ENCODE measurements at places on chromosomes 13 and 19. TPM values are rescaled to one million over a fixed set of nuclear protein-coding genes. Genes with fewer than 3 reads are reported as not detected.

GRCh38 chr19:45152504-45153338, 8.1 kb downstream of the NKPD1 start:
- DNase-seq: peak; percentile 40

Gene FFAR1
- not detected for polyA plus RNA-seq

Gene C19orf44
- 3.8 TPM for polyA plus RNA-seq

DNA sequence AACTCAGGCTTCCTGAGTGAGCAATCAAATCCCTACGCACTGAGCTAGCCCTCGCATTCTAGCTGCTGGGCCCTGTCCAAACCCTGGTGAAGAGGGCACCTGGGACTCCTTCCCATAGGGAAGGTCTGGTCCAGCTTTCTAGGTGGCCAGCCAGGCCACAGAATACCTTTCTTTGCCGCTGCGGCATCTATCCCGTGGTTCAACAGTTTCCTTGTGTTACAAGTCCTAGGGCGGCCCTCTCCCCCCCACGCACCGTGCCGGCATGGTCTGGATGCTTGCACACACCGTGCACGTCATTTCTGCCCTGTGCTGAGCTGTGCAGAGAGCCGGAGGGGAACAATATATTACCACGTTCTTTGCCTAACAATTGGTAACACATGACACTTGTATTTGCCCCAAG, 164.6 kb upstream of the TSHZ3 start:
- no peak for DNase-seq

DNA sequence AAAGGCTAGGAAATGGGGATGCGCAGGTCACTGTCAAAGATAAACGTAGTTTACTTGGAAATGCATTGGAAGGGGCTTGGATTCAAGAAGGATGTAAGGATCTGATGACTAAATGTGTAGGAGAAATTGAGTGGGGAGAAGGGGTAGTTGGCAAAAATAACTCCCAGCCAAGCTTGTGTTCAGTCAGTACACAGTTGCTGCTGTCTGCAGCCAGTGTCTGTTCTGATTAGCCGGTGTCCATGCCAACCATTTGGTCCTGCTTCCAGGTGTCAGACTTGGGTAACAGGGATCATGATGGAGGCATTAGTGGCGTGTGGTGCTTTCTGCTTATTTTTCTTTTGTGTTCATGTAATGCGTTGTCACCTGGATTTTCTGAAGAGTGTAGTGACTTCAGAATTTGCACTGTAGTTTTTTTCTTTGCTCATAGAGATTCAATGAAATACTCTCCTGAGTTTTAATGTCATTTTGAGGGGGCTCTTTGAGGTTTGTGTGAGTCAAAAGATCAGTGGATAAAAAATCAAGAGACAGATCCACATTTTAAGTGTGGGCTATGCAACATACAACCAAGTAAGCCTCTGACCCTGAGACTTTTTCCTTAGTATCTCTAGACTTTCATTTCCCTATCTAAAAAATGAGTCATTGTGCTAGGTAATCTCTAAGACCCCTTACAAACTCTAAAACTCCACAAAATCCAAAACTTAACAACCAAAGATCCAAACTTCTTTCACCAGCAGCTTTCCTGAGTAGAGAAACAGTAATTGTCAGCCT, 103.9 kb downstream of the WDFY2 start:
- DNase-seq: no peak

DNA sequence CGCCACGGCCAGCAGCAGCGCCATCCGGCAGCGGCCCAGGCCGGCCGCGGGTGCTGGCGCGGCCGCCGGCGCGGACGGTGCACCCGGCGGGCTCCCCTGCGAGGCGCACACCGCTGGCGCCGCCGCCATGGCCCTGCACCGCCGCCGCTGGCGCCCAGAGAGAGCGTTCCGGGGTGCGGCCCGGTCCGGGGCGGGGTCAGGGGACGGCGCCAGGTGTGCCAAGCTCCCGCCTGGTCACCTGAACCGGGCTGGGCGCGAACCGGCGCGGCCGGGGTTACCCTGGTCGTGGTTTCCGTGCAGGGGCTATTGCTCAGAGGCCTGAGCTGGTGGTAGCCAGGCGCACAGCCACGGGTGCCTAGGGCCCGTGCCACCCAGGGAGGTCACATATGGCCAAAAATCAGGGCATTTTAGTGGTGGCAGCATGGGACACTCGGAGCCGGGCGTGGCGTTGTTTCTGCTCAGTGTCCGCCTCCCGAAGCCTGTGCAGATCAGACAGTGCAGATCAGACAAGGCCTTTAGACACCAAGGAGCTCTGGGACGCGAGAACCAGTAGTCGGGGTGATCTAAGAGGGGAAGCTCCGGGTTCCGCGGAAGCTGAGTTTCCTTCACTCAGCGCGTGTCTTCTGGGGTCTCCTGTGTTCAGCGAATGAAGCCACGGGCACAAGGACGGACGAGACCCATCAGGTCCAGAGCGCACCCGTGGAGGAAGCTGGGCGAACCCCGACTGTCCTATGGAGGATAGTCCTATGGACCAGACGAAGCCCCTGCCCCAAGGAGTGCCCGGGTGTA, at the start of gene TMEM238:
Gene TMEM238, minus strand, starts transcription at position 162 of the 789 bp plus-strand sequence. Its CDS starts 33 bp downstream, at position 129.
- no peak for DNase-seq

DNA sequence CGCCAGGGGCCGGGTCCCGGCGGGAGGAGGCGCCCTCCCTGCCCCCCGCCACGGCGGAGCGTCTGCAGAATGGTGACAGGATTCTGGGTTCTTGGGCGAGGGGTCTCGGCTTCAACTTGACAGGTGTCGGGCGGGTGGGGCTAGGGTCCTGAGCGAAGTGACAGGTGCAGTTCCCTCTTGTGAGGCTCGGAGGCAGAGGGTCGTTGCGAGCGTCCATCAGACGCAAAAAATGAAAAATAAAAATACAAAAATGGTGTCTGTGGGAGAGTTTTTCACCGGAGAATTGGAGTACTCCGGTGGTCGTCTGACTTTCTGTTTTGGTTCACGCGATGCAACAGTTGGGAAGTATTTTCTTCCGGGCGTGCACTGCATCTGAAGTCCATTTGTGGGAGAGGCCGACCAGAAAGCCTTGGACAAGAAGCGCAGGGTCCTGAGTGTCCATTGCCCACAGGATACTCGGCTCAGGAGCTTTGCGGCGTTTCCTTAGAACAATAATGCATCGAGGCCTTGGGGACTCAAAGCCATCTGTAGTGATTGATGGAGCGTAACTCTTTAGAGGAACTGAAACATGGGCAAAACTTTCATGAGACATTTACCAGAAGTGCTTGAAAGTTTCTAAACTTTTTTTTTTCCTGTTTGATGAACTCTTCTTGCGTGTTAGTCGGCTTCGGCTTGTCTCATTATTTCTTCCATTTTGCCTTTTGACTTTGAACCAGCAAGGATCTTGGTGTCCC, 759 bp downstream of the RB1 start:
- peak; percentile 55 for DNase-seq

DNA sequence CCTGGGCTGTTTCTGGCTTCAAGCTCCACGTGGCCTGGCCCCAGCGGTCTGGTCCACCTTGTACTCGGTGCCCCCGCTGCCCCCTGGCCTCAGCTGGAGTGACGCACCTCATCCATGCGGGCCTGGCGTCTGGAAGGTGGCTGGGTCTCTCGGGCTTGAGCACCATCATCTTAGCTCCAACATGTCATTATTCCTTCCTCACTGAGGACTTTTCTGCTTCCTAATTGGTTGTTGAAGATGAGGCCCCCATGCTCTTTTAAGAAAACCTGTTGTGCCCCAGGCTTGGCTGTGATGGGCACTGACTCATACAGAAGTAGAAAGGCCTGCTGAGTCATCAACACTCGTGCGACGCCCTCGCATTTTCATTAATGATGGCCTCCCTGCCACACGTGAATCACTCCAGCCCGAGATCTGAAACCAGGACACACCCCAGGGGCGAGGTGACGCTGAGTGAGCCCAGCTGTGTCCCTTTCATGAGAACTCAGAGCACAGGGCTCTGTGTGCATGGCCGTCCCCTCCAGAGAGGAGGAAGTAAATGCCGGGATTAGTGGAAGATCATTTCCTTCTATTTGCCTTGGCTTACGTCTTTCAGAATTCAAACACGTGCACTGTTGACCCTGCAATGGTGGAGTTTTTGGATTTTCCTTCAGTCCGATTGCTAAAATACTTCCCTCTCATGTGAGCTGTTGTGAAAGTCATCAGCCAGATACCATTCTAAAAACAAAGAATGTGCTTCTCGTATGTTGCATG, 14.0 kb upstream of the GJA3 start:
- DNase-seq: peak; percentile 99

DNA sequence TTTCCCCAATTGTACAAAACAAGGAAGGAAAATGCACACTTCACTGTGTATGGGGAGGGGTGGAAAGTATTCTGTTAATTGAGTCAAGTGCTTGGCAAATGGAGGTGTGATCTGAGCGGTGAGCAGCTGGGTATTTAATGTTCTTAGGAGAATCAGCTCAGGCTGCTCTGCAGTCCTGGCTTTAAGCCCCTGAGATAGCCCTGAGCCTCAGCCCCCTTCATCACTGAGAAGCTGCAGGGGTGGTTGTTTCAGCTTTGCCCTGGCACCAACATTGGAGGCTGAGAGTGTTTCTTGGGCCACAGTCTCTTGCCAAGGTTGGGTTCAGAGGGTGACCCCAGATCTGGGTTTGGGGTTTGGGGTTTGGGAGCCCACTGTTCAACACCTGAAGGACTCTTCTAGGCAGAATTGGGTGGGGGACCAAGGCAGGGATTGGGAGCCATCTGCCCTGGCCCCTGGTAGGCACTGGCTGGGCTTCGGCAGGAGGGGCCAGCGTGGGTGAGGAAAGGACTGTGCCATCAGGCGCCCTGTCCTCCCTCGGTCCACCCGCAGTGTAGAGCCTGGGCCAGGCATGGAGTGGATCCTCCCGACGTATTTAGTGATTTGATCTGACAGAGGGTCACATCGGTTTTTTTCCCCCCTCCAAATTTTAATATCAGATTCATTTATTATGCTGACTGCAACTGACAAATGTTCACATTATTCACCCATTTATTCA, 66.7 kb upstream of the ZNF536 start:
- no peak for DNase-seq

Gene SUCLA2
- polyA plus RNA-seq: 29.5 TPM

DNA sequence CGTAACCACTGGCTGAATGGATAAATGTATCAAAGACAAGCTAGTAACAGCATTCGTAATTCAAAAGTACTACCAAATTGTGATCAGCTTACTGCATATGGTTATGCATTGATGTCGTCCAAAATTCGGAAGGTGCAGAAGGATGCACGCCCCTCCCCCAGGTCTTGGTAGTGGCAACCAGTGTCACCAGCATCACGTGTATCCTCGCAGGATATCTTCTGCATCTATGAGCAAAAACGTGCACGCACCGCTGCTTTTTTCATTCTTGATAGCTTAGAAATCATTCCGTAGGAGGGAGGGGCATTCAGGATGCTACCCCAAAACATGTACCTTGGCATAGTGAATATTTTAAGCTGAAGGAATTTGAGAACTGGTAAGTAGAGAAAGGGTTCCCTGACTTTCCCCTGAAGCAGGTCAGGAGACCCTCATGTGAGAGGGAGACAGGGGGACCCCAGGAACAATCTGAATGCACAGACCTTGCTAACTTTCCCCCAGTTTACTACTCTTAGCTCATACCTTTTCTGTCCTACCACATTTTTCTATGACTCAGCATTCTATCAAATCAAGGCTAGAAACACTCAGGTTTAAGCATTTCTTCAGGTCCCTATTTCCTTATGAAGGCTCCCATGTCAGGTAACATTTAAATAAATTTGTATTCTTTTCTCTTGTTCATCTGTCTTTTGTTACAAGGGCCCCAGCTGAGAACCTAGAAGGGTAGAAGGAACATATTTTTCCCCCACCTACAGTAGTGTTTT, 61.2 kb upstream of the TM9SF2 start:
- DNase-seq: no peak

DNA sequence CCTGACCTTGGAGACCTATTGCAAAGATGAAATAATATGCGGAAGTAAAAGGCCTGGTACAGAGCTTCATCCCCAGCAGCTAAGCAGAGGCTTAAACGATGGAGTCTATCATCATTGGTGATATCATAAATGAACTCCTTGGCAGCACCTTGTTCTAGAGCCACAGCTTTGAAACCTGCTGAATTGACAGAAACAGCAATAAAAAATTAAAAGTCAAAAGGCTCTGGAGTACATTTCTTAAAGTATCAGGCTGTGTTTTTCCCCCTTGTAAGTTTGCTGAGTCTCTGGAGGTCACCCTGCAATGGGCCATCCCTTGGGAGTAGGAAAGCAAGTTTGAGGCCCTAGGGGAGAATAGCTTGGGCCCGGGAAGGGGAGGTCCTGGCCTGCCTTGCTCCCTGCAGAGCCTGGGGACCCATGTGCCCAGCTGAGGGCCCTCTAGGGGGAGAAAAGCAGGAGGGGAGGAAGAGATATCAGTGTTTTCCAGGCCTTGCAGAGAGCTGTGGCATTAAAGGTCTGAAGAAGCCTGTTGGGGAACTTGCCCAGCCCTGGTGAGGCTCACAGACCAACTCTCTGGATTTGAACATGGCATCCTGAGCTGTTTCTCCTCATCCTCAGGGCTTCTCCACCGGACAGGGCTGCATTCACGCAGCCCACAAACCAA, 416.1 kb downstream of the ZNF536 start:
- no peak for DNase-seq

- no peak for DNase-seq
Observed at GRCh38 chr13:112962396-112962795, 6.6 kb upstream of the MCF2L start.

GRCh38 chr13:35190241-35190640, 248.2 kb downstream of the NBEA start:
- DNase-seq: no peak

DNA sequence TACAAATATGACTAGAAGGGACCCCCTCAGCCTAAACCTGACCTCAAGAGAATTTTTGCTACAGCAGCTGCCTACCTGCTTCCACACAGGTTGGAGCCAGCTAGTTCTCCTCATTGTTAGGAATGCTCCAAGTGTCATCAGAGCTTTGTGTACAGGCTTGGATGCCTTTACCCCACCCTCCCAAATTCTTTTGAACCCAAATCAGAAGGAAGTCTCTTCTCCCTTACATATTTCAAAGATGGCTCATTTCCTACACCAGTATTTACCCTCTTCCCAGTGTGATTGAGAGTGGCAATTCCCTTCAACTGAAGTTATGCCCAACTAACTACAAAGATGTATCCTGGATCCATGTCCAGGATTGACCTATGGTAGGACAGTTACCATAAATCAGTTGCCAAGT, 323.2 kb downstream of the OXGR1 start:
- DNase-seq: no peak

GRCh38 chr19:399370-399769, 9.6 kb downstream of the C2CD4C start:
- no peak for DNase-seq

Gene SIGLEC5
- polyA plus RNA-seq: not detected
